ENCODE measurements at places on chromosomes 3 and 15.
A peak's percentile ranks its signal among the peaks of the same experiment; 100 is the strongest.

DNA sequence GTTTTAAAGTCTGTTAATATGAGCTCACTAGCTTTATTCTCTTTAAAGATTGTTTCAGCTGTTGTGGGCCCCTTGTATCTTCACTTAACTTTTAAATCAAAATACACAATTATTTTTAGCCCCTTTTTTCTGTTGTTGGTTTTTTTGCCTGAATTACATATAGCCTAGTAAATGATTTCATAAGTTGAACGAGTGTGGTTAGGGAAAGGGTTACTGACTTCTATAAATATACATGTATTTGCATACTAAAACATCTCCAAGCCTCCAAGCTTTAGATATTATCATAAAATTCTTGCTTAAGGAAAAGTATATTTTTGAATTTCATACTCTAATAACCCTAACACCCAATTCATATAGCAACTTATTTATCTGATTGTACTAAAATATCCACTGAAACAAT, 73.2 kb upstream of the ARL6 start:
- no peak for DNase-seq

DNA sequence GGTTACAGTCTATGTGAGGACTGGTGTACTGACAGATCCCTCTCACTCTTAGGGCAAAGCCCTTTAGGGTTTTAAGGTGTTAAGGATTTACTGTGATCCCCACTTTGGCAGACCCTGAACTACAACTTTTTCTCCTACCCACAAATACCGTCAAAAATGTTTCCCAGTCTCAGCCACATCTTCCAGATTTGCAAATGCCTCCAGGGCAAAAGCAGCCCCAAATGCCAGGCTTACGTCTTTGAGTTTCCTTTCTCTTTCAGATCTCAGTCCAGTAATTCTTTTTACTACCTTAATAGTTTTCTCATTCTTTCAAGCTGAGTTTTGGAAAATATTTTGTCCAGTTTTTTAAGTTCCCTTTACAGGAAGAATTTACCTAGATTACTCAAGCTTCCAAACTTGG, 13.4 kb upstream of the ITGA11 start:
- no peak for DNase-seq

GRCh38 chr3:69532547-69533224, 146.8 kb upstream of the FRMD4B start:
- DNase-seq = no peak

DNA sequence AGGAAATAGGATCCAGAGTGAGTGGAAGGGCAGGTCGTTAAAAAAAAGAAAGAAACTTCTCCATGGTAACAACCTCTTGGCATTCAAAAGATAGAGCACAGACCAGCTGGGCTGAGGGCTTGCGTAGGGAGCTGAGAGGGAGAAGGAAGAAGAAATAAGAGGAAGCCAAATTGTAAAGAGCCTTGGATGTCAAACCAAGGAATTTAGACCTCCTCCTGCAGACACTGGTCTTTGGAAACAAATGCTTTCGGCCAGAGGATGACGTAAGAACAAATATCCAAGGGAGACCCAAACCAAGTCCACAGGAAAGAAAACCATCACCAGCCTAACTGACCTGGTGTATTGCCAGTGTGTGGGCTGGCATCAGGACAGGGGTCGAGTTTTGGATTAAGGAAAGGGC, 155.2 kb downstream of the UACA start:
- no peak for DNase-seq

DNA sequence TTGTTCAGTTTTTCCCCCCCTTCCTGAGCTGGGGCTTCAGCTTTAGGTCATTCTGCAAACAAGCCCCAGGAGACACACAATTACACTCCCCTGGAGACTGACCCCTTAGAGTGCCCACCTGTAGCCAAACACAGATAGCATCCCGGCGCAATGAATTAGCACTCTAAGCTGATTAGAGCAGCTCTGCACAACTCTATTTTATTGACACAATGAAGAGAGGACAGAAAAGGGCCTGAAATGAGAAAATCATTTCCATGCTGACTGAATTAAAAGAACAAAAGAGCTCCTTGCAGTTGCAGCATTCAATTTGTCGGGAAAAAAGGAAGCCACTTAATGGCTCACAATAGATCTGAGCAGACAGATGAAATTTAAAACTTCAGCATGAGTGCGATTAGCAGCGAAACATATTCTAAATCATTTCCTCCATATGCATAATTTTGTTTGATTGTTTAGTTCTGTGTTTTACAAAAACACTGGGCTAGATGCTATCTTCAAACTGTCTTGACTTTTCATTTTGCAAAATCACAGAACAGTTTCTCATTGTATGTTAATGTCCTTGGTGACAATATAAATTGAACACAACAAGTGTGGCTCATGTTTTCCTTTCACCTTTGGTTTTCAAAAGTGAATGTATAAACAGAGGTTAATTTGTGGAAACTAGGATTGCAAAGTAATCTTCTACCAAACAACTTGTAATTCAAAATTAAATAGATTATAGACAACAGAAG, 308.6 kb downstream of the MECOM start:
- DNase-seq = no peak

- DNase-seq = no peak
These were observed 79.0 kb downstream of the NR2E3 start for GRCh38 chr15:71889385-71889784.

- peak; percentile 99 for DNase-seq
These were observed 151.2 kb upstream of the CDIN1 start for GRCh38 chr15:36428102-36428845.

GRCh38 chr3:28050885-28051284, 190.5 kb upstream of the CMC1 start:
- peak; percentile 21 for DNase-seq

GRCh38 chr15:36468746-36469145, 110.7 kb upstream of the CDIN1 start:
- DNase-seq = peak; percentile 70

DNA sequence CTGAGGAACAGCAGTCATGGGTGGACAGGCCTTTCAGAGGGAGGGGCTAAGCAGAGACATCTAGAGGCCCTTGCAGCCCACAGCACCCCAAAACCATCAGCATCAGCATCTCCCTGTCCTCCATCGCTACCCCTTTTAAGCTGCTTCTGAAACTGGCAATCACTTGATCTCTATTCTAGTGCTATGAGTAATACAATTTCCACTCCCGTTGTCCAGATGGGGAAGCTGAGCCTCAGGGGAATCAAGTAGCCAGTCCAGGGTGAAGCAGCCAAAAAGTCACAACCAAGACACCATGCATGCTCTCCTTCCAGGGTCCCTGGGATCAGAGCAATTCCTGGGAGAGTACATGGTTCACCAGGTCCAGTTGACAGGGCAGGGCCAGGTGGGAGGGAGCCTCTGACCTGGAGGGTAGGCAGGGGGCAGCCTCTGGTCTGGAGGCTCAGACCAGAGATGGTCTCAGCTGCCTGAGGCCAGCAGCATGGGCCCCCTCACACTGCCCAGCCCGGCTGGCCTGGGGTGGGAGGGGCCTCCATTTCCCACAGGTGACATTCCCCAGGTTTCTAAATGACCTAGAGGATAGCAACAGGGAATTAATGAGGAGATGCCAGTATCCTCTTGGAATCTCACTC, 30.0 kb downstream of the KLHL25 start:
- peak; percentile 44 for DNase-seq

DNA sequence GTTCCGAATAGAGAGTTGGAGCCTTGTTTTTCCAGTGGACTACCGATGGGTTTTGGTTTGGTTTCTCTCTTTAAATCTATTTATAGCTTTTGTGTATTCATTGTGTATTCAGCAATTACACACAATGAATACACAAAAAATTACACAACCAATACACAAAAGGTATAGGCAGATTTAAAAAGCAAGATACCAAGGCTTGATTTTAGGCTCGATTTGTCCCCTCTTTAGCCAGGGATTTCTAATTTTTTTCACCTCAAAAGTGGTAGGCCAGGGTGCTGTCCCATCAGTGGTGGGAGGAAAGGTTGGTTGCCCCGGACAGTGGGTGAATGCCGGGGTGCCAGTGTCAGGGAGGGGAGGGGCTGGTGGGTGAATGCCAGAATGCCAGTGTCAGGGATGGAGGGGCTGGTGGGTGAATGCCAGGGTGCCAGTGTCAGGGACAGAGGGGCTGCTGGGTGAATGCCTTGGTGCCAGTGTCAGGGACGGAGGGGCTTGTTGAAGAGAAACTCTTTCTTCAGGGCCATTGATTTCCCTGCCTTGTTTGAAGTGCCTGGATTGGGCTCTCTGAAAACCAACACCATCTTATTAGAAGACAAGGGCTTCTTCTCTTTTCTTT, 186.2 kb downstream of the GOLGA6L6 start:
- no peak for DNase-seq

GRCh38 chr3:123075359-123075758, 8.5 kb downstream of the PDIA5 start:
- DNase-seq = no peak

DNA sequence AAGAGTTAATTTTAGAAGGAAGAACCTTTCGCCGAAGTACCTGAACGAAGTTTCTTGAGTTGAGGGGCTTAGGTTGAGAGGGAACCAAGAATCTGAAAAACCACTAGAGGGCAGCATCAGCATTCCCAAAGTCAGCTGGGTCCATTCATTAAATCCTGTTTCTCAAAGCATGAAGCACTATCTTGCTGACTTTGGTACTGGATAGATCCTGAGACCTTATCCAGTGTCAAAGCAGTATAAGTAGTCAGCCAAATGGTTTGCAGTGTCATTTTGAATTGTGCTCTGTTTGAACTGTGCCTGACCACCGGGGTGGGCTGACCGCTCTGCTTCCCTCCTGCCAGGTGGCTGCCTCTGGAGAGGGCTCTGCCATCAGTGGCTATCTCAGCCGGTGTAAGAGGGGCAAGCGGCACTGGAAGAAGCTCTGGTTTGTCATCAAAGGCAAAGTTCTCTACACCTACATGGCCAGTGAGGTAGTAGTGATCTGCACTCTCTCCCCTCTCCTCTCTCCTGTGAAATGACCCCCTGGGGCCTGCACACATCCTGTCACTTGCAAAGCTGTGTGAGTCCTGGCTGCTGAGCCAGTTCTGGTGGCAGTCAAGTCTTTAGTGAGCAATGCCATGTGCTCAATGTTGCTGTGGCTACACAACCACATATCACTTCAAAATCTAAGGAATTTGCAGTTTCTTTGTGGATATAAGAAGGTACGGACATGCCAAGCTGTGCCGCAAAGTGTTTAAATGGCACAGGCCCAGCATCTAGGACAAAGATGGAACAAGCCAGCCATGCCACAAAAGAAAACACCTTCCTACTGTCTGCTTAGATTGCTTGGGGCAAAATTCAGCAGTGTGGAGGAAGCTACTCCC, 21.4 kb upstream of the NR2C2 start:
- DNase-seq = peak; percentile 73

DNA sequence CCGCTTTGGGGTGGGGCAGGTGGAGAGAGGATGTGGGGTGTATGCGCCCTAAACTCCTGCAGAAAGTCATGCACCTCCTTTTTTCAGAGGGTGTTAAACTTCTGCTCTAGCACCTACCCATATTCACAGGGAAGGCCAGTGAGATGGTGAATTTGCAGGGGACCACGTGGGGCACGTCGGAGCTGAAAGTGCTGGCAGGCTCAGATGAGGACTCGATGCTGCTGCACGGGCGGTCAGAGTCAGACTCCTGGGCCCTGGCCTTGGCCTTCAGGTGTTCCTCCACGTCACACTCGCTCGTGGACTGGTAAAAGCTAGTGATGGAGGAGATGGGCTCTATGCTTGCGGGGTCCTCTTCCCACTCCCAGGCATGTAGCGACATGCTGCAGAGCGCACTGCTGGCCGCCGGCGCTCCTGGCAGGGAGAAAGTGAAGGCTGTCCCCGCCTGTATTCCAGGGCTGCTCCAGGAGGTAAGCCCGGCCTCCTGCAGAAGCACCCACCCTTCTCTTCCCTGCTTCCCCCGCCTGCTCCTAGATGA, 883 bp downstream of the CFAP92 start:
- DNase-seq = no peak

GRCh38 chr15:94524565-94524964, 293.2 kb downstream of the MCTP2 start:
- DNase-seq = no peak

DNA sequence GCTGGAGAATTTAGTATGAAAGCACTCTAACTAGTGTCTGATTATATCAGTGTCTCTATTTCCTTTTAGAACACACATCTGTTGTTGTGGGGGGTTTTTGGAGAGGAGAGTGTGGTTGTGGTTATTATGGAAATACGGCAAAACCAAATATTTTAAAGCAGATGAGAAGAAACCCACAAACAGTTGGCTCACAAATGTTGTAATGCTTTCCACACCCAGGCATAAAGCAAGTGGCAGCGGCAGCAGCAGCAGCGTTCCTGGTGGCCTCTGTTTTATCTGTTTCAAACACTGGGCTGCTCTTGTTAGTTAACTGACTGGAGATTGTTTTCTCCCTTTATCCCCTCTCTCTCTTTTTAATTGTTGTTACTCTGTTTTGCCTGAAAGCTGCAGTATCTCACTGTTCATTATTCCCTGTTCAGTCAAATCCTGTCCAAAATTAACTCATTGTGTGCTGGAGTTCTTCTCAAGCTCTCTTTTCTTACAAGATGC, 1045.5 kb upstream of the NR2F2 start:
- peak; percentile 79 for DNase-seq

DNA sequence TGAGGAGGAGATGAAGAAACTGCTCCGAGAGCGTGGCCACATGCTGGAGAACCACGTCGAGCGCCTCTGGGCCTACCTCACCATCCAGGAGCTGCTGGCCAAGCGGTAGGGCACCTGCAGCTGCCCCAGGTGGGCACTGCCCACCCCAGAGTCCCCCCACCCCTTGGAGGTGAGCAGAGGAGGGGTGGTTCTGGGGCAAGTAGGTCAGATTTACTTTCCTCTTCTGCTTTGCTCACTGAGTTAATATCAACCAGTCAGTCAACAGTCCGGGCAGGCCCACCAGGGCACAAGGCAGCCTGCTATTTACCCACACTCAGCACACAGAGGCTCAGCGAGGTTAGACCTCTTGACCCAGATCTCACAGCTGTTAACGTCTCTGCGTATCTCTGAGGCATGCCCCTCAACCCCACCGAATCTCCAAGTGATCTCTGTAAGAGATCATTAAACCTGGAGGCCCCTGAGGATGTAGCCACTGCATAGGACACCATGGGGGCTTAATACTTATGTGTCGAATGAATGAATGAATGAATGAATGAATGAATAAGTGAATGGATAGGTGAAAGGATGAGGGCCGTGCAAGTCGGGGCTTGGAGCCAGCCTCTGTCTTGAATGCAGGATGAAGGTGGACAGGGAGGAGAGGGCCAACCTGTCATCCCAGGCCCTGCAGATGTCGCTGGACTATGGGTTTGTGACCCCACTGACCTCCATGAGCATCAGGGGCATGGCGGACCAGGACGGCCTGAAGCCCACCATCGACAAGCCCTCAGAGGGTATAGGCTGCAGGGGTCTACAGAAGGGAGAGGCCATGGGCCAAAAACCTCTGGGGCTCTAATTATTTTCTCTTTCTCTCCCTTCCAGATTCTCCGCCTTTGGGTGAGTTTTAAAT, 8.0 kb upstream of the ITIH3 start:
- no peak for DNase-seq
